Activated T-cell treated with anti-CD3 and anti-CD28 coated beads, Interleukin-2, amount 50 U/mL, for 72 hours (primary cell): ENCODE measurements at places on chromosomes 1 and 21.

DNA sequence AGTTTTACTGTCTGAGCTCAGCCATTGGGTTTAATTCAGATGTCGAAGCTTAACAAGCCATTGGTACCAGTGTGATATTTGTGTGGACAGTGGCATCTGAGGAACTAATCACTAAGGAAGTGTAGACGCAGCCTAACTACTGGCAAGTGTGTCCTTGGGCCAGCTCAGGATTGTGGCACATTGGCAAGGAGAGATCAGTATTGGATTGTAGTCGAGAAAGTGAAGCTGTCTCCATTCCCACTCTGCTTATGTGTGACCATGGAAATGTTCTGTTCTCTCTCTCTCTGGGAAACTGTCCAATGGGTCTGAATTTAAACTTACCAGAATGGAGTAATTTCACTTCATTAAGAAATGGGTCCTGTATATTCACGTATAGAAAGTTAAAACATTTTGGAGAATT, 112.2 kb downstream of the ITSN1 start:
- no peak for DNase-seq

DNA sequence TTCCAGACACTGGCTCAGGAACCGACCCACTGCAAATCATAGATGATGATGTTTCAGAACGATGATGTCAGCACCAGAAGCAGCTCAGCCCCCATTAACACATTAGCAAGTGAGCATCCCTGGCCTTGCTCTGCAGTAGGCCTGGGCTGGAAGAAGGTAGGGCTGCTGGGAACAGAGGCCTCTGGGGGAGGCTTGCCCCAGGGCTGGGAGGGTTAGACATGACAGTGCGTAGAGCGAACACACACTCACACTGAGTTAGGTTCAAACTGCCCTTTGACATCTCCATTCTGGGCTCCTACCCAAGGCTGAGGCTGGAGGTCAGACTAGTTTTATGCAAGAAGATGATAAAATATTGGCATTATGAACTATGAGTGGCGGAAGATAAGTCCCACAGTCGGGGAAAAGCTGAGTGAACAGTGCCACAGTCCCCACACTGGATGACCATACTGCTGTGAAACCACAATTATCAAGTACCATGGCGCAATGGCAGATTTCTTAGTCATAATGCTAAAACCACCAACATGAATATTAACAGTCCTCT, 91.1 kb downstream of the DMRTB1 start:
- no peak for DNase-seq

- DNase-seq, result no peak
Observed at GRCh38 chr1:117596023-117596720, 9.7 kb upstream of the TENT5C start.

GRCh38 chr21:27467366-27467765, 500.5 kb upstream of the ADAMTS5 start:
- no peak for DNase-seq

DNA sequence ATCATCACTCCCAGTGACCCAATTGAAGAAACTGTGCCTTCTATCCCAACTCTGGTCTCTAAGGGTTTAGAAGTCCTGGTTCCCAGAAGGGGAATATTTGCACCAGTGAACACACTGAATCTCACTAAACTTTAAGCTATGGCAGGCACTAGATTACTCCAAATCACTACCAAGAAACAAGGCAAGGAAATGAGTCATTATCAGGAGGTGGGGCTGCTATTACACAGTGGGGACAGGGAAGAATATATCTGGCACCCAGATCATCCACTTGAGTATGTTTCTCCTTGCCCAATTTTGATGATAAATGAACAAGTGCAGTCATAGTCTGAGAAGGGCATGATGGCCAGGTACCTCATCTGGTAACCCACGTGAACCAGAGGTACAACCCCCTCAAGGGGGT, 7.0 kb downstream of the MRPL9 start:
- no peak for DNase-seq

DNA sequence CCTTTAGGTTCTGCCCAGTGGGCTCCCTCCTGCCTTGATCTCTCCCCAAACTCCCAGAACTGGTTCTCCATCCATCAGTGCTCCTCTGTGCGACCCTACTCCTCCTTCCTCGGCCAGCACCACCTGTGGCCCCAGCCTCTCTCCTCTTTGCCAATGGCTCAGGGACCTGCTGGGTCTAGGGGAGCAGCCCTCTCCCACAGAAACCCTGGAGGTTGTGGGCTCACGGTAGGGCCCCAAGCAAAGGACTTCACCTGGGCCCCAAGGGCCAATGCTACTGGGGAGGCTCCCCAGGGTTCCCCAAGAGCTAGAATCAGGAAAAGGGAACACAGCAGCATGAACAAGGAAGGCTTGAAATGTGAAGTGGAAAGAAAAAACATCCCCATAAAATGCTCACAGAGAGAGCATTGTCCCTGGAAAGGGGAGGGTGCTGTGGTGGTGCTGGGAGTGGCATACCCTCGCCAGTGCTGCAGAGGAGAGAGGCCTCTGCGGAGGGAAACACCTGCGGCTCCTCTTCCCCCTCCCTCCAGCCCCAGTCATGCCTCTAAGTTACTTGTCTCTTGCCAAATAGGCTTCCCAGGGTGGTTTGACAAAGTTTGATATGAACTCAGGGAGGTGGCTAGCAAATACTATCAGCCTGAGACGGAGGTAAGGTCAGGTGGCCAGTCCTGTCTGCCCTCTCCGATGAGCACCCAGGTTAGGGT, 2.5 kb downstream of the TMEM63A start:
- DNase-seq, result no peak

GRCh38 chr21:36544545-36544944, 64.6 kb upstream of the CLDN14 start:
- no peak for DNase-seq

DNA sequence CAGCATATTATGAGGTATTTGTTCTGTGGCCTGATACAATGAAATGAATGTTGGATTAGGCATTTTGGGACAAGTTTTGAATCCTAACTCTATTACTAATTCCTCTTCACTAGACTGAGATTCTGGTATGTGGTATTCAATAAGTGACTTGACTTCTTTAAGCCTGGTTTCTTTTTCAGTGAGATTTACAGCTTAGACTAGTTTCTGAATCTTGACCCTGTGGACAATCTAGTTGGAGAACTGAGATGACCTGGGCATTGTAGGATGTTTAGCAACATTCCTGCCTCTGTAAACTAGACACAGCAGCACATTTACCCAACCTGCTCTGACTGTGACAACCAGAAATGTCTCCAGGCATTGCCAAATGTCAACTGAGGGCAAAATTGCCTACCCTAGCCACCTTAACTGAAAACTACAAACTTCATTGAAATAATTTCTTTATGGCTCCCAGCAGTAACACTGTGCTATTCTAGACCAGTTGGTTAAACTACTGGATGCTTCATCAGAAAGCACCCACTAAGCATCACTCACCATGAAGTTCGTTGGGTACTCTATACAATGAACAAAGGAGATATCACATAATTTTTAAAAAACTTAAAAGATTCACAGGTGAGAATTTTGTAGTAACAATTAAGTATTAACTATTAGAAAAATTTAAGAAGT, 16.8 kb downstream of the PTPRC start:
- no peak for DNase-seq

DNA sequence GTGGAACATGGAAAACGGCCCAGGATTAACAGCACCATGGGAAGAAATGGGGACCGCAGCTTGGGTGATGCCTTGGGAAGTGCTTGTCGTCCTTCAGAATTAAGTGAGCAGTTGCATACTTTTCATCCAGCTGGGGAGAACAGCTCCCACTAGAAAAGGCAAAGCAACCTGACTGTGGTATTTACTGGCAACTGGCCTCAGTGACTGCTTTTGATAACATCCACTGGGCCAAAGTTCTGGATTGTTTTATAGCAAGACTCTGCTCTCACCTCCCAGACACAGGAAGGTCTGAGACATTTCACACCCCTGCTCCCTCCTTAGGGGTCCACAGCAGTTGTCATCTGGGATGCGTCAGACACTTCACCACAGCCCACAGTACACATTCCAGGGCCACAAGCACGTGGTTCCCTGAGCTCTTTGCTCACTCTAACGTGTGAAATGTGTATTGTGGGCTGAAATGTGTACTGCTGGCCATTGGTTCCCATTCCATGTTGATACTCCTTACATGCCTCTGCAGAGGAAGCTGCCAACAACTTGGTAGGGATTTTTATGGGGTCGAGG, 6.6 kb downstream of the PAPPA2 start:
- no peak for DNase-seq

GRCh38 chr21:24881506-24881905, 725.8 kb downstream of the MRPL39 start:
- no peak for DNase-seq

GRCh38 chr1:228002792-228003191, 4.0 kb upstream of the WNT3A start:
- no peak for DNase-seq

GRCh38 chr1:209086486-209087192, 496.9 kb upstream of the CAMK1G start:
- DNase-seq, result no peak

DNA sequence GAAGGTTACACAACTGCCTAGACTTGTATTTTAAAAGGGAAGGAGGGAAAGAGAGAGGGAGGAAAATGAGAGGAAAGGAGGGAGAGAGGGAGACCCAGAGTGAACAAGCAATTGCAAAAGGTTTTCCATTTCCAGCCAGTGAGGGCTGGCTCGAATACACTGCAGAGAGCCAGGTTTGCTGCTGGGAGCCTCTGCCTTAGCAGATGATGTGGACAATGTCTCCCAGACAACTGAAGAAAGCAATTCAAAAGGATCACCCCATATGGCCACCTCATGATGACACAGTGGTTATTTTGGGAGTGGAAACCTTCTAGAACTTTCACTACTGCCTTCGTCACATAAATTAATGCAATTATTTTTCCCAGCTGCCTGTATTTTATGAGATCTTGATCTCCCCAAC, 86.4 kb downstream of the BCAR3 start:
- no peak for DNase-seq

DNA sequence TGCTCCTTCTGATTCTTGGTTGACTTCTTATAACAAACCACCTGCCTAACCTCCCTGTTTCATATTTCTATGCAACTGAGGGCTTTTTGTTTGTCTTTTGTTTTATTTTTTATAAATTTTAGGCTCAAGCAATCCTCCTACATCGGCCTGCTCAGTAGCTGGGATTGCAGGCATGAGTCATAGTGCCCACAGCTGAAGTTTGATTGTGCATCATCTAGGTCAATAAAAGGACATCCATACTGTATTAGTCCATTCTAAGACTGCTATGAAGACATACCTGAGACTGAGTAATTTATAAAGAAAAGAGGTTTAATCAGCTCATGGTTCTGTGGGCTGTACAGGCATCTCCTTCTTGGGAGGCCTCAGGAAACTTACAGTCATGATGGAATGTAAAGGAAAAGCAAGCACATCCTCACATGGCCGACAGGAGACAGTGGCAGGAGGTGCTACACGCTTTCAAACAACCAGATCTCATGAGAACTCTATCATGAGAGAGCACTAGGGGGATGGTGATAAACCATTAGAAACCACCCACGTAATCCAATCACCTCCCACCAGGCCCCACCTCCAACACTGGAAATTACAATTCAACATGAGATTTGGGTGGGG, 285.0 kb downstream of the SIPA1L2 start:
- no peak for DNase-seq

- no peak for DNase-seq
Observed at GRCh38 chr1:217539510-217539909, 91.4 kb downstream of the GPATCH2 start.

DNA sequence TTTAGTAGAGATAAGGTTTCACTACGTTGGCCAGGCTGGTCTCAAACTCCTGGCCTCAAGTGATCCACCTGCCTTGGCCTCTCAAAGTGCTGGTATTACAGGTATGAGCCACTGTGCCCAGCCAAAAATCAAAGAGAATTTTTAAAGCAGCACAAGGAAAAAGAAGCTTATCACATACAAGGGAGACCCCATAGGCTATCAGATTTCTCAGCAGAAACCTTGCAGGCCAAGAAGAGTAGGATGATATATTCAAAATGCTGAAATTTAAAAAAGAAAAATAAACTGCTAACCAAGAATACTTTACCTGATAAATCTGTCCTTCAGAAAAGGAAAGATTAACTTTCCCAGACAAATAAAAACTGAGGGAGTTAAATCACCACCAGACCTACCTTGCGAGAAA, 43.2 kb downstream of the FLVCR1 start:
- DNase-seq, result no peak

GRCh38 chr1:230268371-230269170, 157.6 kb downstream of the PGBD5 start:
- no peak for DNase-seq

DNA sequence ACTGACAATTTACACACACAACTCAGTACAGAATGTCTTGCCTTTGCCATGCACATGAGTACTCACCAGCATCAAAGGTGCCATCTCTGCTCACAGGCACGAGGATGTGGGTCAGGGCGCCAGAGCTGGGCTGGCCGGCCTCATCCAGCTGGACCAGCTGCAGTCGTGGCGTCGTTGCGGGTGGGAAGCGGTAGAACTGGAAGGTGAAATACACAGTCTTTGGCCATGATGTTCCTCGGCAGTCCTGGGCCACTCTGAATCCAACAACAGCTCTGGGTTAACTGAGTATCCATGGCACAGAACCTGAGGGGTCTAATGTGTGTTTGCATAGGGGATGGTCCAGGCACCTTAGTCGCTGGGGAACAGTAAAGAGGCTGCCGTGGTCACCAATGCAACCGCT, 87.7 kb downstream of the NPHP4 start:
- no peak for DNase-seq

GRCh38 chr21:35222541-35222941, 173.4 kb upstream of the RUNX1 start:
- peak; percentile 70 for DNase-seq

GRCh38 chr1:236759252-236759859, 35.7 kb upstream of the MTR start:
- no peak for DNase-seq

DNA sequence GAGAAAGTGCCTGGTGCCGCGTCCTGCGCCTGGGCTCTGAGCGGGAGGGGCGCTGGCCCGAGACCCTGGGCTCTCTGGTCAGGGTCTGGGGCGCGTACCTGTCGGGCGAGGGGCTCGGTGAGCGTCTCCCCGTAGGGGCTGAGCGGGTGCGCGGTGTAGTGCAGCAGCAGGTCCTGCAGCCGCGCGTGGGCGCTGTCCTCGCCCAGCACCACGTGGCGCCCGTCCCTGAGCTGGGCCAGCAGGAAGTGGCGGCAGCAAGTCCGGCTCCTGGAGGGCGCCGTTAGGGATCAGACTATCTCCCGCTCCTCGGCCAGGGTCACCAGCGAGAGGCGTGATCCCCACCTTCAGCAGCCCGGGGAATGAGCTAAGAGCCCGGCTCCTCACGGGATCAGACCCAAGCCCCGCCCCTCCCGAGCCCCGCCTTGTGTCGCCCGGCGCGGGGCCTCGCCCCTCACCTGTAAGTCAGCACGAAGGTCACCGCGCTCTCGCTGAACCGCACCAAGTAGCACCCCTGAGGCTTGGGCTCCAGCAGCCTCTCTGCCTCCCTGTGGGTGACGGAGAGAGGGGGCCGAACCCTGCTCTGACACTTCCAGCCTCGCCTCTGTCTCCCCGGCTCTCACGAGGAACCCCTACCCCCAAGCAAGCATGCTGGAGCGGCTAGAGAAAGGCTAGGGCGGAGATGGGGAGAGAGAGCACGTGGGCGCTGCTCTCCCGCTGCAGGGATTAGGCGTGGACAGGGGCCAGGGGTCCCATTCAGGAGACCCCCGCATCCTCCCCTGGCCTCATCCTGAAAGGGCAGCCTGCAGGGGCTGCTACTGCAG, 2.7 kb downstream of the SH2D2A start:
- peak; percentile 67 for DNase-seq
